ENCODE measurements at places on chromosomes 16 and 17.
A peak's percentile ranks its signal among the peaks of the same experiment; 100 is the strongest.

GRCh38 chr16:56911771-56912571 lies 20.0 kb upstream of the HERPUD1 start:
- DNase-seq: no peak

DNA sequence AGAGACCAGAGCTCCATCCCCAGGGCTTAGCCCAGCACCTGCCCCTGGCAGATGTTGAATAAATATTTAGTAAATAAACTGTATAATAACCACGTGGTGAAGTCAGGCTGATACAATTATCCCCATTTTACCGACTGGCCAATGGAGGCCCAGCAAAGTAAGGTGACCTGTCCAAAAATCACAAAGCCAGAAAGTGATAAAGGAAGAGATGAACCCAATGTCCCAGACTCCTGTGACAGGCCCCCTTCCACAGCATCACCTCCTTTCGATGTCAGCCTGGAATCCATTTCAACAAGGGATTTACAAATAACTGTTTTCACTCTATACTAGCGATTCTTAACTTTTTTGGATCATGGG lies 5.5 kb downstream of the TVP23A start:
- no peak for DNase-seq

DNA sequence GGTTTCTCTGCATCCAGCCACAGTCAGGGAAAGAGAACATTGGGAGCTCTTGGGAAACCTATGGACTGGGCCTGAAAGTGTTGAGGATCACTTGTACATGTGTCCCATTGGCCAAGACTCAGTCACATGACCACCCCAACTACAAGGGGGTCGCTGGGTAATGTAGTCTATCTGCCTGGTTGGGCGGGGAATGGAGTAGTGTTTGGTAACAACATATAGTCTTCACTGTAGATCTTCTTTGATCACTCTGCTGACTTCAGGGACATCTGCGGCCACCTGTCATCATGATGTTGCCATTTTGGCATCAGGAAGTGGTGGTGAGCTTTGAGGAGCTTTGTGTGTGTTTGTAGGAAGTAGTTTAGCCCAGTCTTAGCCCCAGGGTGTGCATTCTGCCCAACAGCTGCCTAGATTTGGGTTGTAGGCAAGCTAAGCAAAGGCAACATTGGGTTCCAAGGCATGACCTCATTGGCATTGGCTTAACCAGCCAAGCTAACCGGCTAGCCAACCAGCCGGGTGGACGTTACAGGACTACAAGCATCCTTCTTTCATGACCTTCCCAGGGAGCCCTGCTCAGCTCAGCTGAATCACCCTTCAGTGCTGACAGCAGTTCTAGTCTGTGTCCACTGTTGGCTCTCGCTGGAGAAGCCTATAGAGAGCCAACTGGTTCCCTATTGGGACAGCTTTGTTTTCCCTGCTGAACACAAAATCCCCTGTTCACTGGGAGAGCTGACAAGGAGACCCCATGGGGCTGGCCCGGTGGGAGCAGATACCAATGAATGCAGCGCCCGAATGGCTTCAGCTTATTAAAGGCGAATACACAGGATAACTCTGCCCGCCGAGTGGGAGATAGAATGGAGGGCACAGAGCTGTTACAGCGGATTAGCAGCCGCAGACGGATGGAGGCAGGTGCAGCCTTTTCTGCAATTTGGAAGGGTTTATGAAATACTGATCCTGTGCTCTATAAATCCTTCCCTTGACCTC lies 178.6 kb downstream of the NTN1 start:
- no peak for DNase-seq

- DNase-seq: no peak
These were observed 10.8 kb downstream of the CDK5R1 start for GRCh38 chr17:32497431-32498205.

- no peak for DNase-seq
These were observed 37.6 kb upstream of the CPNE2 start for GRCh38 chr16:57054771-57055170.

DNA sequence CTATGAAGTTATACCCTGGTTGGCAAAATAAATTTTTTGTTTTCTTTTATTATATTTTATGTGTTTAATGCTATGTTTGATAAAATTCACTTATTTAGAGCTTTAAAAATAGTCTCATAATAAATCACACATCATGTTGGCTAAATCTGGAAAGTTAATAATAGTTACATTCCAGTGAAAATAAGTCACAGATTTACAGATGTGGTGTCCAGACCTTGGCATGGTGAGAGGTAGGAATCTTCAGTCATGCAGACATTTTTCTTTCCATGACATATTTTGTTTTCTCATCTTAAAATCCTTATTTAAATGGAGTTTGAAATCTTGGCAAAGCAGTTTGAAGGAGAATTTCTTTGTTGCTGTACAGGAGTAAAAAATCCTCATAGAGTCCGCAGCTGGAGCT lies 48.1 kb upstream of the GOSR1 start:
- no peak for DNase-seq

DNA sequence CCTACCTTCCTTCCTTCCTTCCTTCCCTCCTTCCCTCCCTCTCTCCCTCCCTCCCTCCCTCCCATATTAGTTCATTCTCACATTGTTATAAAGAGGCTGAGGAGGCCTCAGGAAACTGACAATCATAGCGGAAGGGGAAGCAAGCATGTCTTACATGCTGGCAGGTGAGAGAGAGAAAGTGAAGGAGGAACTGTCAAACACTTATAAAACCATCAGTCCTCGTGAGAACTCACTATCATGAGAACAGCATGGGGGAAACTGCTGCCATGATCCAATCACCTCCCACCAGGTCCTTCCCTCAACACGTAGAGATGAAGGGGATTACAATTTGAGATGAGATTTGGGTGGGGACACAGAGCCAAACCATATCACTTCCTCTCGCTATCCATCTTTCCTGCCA lies 281.6 kb upstream of the FOXF1 start:
- no peak for DNase-seq

DNA sequence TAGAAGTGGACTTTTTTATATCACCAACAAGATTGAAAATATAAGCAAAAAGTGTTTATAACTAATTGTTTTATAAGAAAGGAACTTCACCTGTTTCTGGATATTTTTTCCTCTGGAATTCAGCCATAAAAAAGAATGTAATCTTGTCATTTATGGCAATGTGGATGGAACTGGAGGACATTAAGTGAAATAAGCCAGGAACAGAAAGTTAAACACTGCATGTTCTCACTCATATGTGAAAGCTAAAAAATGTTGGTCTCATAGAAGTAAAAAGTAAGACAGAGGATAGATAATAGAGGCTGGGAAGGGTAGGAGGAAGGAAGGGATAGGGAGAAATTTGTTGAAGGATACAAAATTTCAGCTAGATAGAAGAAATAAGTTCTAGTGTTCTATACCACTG lies 67.6 kb downstream of the NFAT5 start:
- no peak for DNase-seq

GRCh38 chr16:57759541-57760356 lies 24.2 kb downstream of the KATNB1 start:
- DNase-seq: no peak

DNA sequence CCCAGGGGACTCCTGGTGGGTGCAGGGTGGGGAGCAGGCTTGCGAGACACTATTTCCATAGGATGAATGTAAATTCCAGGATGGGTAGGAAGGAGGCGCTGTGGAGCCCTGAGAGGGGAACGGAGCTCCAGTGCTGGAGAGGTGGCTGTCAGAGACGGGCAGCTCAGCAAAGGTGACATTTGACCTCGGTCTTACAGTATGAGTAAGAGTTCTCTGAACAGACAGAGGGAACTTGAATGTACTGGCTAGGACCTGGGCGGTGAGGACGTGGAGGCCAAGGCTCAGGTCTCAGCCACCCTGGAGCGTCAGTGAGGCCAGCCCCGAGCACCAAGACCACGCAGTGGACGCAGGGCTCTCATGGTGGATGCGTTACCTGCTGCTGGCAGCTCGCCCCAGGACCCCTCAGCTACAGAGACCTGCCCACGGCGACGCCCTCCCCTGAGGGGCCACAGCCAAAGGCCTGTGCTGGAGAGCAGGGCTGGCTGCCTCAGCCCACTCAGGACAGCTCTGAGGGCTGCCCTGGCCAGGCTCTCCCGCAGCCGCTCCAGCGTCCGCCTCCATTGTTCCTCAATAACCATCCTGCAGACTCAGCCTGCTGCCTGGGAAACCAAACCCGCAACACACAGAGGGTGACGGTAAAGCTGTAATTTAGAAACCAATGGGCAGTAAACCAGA lies 65.9 kb upstream of the TNRC6C start:
- DNase-seq: peak; percentile 19

- no peak for DNase-seq
These were observed 9.0 kb upstream of the NXPH3 start for GRCh38 chr17:49566668-49567071.

DNA sequence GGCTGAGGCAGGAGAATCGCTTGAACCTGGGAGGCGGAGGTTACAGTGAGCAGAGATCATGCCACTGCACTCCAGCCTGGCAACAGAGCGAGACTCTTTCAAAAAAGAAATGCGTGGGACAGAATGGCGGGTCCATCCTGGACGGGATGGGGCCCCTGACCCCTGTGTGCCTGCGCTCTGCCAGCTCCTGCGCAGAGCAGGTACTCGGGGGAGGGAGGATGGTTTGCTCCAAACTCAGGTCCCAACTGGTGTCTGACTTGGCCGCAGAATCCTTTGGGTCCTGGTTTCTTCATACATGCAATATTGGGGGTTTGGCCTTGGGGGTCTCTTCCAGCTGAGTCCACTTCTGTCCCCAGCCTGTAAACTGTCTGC lies 10.4 kb downstream of the CHMP6 start:
- DNase-seq: no peak

DNA sequence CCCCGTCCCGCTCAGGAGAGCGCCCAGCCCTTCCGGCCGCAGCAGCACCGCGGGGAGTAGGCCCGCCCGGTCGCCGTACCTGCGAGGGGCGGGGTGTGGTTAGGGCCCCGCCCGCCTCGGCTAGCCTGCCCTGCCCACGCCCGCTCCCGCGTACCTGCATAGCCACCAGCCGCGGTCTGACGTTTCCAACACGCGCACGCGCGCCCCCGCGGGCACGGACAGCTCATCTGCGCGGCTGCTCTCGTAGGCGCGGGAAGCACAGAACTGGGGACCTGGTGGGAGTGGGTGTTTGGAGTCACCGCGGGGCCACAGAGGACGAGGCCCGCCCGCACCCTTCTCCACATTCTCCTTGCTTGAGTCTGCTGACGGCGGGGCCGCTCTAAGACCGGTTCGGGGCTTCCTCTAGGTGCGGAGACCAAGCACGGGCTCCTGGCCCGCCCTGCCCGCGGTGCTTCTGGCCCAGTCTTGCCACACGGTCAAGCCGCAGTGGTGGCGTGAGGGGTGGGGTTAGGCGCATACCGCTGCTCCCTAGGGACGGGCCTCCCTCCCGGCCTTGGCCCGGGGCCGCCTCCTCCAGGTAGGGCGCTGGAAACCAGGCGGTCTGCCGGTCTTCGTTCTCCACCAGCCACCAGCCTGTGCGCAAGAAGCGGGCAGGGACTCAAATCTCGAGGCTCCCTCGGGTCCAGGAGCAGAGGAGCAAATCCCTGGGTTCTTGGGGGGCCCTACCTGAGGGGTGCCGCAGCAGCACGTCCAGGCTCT lies 1.8 kb downstream of the NOXO1 start:
- peak; percentile 43 for DNase-seq

DNA sequence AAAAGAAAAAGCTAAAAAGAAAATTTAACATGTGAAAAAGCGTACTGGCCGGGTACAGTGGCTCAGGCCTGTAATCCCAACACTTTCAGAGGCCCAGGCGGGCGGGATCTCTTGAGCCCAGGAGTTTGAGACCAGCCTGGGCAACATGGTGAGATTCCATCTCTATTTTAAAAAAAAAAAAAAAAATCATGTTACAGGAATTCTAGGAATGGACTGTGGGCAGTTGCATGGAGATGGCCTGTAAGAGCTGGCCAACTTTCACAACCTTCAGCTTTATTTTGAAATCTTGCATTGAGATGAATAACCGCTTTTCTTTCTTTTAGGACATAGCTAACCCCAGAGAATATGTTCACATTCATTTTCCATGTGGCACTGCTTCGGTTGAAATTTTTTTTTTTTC lies 8.2 kb upstream of the CIAO3 start:
- DNase-seq: no peak

DNA sequence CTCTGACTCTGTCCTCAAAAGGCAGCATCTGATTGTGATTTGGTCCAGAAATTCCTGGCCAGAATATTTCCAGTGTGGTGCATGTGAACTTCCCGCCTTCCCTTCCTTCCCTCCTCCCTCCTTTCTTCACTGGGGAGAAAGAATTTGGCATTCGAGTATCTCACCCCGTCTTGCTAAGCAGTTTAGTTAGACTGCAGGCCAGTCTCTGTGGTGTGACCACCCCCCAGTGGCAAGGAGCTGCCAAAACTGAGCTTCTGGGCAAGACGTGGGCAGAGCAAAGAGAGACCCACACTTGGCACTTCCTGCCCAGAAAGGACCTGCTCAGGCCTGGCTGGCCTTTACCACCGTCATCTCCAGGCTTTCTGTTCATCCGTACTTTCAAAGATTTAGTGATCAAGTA lies 36.4 kb downstream of the SNX20 start:
- DNase-seq: peak; percentile 49

DNA sequence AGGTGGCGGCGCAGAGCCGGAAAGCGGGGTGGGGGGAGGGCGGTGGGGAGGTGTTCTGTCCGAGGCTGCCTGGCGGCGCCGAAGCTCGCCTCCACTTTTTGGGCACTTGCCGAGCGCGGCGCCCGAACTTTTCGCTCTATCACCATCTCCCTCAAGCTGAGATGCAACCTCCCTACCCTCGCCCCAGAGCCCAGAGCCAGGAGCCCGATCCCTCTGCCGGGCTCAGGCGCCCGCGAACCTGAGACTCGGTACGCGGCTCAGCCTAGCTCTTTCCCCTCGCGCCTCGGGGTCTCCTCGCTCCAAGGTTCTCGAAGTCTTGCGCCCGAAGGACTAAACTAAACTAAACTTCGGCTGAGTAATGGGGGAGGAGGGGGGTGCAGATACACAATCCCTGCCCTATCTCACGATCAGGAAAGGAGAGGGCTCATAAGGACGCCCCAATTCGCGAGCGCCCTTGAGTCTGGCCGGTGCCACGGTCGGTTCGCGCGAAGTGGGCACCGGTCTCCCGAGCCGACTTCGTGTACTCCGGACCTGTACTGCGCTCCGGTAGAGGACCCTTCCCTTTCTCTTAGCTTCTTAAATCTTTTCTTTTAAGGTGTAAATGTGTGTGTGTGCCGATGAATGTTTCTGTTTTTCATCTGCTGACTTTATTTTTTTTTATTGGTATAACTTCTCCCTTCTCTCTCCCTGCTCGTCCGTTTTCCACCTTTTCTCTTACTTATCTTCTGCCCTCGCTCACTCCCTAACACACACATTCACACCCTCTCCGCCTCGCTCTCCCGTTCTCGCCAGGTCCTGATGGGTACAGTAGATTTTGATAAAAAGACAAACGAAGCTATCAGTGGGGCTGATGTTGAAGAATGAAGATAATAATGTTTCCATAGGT lies 1.9 kb upstream of the SALL1 start:
- no peak for DNase-seq

DNA sequence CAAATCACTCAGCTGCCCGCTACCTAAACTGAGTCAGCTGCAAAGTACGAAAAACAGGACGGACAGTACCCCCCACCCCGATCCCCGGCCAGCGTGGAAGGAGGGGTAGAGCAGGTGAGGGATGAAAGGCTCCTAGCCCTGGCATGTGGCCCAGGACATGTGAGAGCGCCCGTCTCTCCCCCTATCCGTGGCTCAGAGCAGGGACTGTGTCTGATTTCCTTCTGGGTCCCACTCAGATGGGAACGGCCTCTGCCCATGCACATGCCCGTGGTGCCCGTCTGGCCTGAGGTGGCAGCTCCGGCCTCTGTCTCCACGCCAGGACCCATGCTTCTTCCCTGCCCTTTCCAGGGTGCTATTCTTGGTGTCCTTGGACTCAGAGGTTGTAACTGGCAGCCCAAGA lies 30.2 kb upstream of the RASD1 start:
- DNase-seq: no peak

Measured in activated CD4-positive, alpha-beta T cell treated with anti-CD3 and anti-CD28 coated beads, Interleukin-2, amount 50 U/mL, for 48 hours (primary cell).